G401 (cell line): ENCODE measurements at places on chromosomes 5 and 9.
A peak's percentile ranks its signal among the peaks of the same experiment; 100 is the strongest.

GRCh38 chr5:14165375-14166106 is 22.4 kb downstream of the TRIO start:
- no peak for DNase-seq

DNA sequence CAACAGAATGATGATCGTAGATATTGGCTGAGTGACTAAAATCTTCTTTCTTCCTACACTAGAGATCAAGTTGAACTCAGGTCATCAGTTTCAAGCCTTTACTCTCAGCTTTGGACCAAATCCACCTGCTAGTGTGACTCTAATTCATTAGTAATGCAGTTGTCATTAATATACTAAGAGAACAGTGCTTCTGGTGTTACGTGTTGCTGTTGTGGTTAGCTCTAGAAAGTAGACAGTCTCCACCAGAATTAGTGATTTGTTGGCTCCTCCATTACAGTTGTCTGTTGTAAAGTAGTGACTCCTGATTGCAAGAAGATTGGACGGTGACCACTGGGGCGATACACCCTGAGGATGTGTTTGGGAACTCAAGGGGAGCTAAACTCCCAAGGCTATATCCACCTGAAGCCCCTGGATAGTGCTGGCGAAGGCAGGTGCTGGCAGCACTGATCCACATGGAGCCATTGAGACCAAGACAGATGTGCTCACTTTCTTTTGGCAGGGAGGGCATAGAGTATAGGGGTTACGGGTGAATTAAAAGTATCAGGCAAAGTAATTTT is 3.1 kb downstream of the CAMK4 start:
- peak; percentile 52 for DNase-seq

DNA sequence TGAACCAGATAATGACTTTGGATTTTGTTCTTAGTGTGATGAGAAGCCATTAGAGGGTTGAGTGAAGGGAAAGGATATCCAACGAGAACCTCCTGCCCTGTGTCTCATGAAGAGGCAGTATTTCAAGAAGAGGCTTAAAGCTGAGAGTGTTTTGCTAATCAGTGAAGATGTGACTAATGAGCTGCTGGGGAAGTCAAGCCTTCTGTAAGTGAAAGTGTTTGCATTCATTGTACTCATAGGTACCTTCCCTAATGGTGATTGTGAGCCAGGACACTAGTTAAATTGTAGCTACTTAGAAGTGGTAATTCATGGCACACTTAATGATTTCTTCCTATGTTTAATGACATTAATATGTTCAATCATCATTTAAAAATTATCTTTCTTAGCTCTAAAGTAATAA is 23.7 kb downstream of the PIP5K1B start:
- no peak for DNase-seq

GRCh38 chr5:103360475-103360874 is 101.9 kb downstream of the MACIR start:
- no peak for DNase-seq

GRCh38 chr5:26610577-26610976 is 427.8 kb downstream of the CDH9 start:
- no peak for DNase-seq
